ENCODE measurements at places on chromosomes 2 and 18.

- DNase-seq = no peak
Observed at GRCh38 chr18:3526421-3527354, 76.7 kb downstream of the TGIF1 start.

- DNase-seq = no peak
Observed at GRCh38 chr2:217951091-217951490, 51.7 kb downstream of the TNS1 start.

- no peak for DNase-seq
Observed at GRCh38 chr2:127277028-127277427, 16.9 kb downstream of the ERCC3 start.

DNA sequence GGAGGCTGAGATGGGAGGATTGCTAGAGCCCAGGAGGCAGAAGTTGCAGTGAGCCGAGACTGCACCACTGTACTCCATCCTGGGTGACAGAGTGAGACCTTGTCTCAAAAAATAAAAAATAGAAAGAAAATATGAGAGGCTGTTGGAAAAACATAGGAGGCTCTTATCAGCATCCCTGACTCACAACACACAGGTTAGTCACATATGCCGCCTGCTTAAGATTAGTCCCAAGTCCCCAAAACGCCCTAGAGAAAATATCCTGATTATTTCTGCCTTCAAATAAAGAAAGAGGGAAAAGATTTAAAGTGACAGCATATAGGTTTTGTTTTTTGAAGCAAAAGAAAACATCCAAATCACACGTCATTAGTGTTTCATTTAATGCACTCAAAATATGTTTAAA, 29.8 kb upstream of the GALM start:
- DNase-seq = no peak

GRCh38 chr2:242085941-242086621, 216.6 kb downstream of the RTP5 start:
- no peak for DNase-seq

DNA sequence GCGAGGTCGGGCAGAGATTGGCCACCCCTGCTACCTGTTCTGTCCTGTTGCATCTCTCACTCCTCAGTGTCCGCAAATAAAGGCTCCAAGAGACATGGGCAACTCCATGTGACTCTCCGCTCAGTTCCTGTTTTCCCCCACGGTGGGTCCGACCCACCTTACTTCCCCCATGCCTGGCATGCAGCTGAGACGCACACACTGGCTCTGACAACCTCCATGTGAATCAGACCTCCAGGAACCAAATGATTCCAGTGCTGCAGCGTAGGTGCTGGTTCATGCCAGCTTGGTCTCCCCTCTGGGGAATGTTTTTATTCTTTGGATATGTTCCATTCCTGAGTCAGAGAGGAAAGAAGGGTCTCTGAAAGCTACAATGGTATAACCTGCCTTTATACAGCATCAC, 221.5 kb downstream of the SH3RF3 start:
- DNase-seq = no peak

DNA sequence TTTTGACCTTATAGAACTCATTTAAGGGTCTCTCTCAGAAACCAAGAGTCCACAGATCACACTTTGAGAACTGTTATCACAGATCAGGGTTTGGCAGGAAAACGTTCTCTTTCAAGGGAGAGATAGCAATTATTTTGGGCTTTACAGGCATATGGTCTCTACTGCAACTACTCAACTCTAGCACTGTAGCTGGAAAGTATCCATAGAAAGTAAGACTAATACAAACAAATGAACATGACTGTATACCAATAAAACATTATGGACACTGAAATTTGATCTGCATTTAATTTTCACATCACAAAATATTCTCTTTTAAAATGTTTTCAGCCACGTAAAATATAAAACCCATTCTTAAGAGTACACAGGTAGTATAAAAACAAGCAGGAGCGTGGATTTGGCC, 100.5 kb downstream of the TRIP12 start:
- no peak for DNase-seq

DNA sequence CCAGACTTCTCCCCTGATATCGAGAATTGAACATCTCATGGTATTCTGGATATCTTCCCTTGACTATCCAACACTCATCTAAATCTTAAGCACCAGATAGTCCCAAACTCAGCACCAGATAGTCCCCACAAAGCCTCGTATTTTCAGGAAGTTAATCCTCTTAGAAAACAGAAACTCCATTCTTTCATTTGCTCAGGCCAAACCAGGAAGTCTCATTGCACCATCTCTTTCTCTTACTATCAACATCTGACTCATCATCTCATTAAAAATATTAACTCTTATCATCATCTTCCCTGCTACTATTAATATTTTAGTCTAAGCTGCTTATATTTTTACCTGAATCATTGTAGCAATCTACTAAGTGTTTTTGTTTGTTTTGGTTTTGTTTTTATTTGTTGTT, 286.4 kb downstream of the GALNT13 start:
- no peak for DNase-seq

DNA sequence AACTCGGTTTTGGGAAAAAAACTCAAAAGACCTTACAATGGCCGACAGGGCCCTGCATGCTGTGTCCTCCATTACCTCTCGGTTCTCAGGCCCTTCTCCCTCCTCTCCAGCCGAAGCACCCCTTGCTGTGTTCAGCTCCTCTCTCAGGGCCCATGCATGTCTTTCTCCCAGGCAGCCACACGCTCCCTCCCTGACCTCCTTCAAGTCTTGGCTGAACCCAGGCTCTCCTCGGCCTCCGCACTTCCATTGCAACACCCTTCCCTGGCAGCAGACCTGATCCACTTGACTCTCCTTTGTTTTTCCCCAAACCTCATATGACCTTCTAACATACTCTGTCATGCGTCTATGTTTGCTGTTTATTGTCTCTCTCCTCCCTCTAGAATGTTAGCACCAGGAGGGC, 114.0 kb downstream of the CYP26B1 start:
- no peak for DNase-seq

- DNase-seq = no peak
Observed at GRCh38 chr18:70030728-70031127, 83.1 kb upstream of the CD226 start.

DNA sequence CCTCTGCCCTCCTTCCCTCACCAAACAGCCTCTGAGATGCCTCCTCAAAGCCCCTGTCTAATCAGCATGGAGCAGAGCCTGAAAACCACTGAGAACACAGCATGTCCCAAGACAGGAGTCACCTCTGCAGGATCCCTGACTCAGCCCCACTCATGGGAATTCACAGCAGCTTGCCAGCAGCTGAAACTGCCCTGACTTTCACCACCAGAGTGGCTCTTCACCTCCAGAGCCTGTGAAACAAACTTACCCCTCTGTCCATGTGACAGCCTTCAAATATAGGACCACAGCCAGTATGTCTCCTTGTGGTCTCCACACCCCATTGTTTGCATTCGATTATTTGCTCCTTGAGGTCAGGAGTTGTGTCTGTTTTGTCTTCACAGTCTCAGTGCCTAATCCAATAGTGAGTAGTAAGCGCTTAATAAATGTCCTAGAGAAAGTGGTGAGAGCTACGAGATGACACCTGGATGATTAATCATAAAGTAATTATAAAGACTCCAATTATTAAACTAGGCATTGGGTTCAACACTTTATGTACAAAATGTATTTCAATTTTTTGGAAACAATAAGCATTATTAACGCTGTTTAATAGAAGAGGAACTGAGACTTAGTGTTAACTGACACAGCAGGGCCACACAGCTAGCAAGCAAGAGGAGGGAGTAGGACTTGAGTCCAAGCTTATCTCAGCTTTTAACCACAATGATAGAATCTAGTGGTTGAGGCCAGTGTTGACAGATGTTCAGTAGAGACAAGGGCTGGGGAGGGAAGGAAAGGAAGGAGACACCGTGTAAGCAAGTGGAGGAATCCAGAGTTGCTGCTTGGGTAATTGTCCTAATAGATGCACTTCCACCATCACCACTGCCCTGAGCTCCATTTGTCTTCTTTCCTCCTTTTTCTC, 358.7 kb upstream of the TNP1 start:
- no peak for DNase-seq

DNA sequence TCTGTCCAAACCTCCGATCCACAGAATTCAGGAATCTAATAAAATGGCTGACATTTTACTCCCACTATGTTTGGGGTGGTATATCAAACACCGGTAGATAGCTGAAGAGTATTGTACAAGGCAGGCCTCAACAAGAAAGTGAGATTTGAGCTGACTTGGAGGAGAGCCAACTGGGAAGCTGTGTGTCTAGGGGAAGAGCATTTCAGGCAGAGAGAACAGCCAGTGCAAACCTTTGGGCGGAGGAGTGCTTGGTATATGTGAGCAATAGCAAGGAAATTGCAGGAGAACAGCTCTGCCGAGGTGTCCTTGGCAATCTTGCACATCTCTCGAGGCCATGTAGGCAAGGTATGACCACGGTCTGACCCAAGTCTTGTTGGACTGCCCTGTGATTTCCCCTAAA, 1.8 kb upstream of the MERTK start:
- no peak for DNase-seq

DNA sequence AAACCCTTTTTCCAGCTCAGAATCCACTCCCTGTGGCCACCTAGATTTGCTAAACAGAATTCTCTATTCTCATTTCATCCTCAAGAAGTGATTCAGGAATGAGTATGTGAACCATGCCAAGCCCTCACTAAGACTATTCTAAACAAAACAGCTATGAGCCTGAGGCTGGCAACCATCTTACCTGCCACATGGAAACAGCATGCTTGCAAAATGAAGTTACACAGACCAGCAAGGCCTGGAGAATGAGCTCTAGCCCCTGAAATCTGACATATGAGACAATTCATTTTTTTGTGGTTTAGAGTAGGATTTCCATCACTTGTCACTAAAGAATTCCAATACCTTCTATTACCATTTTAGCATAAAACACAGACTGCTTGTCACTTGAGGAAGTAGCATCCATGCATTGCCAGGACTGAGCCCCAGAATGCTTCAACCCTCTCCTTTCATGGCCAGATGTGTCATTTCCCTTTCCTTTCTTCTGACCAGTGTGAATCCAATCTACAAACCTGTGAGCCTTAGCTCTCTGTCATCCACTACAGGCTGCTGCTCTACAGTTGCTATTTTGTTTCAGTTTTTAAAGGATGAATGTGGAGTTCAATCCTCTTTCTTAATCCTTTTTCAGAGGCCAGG, 744.3 kb upstream of the ACVR2A start:
- DNase-seq = no peak

DNA sequence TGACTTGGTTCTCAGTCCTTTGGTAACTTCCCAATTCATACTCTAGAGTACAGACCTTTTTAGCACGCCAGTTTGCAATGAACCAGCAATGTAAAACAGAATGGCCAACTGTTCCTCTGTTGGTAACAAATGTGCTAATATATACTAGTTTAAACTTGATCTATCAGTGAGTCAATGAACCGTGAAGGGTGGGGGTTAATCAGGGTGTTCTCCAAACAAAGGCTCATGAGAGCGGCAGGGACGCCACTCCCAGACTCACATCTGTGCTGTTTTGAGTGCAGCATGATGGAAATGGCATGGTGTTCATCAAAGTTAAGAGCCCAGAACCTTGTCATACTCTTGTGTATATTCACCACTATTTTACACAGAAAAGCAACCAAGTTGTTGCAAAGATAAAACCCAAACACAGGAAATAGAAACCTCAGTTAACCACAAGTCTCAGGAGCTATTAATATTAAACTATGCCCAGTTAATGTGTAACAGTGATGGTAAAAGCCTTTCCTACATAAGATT, 70.3 kb downstream of the CERKL start:
- no peak for DNase-seq

DNA sequence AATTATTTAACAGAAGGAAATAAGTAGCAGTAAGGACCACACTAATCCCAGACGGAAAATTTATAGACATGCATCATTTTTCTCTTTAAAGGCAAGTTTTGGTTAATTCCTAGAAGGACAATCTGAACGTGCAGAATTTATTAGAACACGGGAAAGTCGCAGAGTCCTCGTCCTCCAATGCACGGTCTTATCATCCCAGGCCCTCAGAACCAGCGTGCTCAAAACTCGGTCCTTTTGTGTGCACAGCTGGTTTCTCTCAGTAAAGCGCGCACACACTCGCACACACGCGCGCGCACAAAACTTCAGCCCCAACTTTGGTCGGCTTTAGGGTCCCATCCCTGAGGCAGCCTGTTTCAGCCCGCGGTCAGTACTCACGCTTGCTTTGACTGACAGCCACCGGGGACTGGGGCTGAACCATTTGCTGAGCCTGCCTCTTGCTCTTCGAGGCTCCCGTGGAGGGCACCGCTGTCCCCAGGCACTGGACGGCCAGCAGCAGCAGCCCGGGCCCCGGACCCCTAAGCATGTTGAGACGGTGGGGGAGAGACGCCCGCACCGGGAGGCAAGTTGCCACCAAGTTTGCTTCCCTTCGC, 493 bp downstream of the FN1 start:
- no peak for DNase-seq

- no peak for DNase-seq
Observed at GRCh38 chr18:12748671-12749070, 45.8 kb downstream of the PSMG2 start.

DNA sequence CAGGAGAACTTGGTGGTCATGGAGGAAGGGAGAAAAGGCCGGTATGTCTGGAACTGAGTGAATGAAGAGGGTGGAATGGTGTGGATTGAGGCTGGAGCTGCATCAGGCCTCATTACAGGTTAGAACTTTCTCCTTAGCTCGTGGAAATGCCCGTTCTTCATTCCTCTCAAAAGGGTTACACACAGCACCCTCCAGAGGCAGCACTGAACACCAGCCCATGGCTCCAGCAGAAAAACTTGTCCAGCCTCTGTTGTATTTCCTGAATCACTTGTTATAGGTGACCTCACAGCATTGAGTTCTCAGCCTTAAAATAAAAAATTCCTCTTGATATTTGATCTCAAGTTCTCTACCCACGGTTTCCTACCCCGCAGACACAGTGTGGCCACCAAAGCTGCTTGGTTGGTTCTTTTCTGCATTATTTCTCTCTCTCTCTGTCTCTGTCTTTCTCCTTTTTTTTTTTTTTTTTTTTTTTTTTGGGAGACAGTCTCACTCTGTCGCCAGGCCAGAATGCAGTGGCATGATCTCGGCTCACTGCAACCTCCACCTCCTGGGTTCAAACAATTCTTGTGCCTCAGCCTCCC, 89.6 kb downstream of the ITGB1BP1 start:
- no peak for DNase-seq

DNA sequence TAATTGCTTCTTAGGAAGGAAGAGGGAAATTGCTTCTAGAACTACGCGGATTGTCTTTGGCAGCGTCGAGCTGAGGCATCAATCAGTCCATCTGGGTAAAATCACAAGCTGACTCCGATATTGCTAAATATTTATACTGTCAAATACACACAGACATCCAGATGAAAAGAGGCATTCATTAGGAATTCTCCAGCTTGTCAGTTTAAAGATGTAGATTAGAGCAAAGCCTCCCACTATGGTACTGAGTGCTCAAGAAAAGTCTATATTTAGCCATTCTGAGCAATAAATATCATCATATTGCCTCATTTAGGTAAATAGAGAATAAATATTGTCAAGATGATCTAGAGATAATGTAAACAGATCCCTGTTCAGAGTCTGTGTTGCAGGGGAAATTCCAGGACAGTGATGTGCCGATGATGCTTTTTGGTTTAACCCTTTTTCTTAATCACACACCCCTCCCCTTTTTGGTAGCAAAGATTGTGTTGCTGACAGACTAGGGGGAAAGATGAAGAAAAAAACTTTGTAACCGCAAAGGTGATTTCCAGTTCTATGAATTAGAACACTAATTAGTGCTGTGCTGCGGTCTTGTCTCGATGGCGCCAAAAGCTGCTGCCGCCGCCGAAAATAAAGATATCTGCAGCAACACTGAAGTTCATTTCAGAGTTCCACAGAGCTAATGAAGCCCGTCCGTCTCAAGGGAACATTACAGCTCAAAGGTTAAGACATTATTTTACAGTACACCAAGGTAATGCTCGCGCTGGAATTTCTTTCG, 171.8 kb downstream of the PTGR3 start:
- DNase-seq = no peak

- no peak for DNase-seq
Observed at GRCh38 chr2:117621326-117621725, 193.2 kb upstream of the DDX18 start.
